ENCODE measurements at places on chromosomes 12 and 14. TPM values are rescaled to one million over a fixed set of nuclear protein-coding genes. Genes with fewer than 3 reads are reported as not detected.

AHNAK2 gene
- 31.8 TPM for total RNA-seq

GZMB gene
- total RNA-seq: not detected

DNA sequence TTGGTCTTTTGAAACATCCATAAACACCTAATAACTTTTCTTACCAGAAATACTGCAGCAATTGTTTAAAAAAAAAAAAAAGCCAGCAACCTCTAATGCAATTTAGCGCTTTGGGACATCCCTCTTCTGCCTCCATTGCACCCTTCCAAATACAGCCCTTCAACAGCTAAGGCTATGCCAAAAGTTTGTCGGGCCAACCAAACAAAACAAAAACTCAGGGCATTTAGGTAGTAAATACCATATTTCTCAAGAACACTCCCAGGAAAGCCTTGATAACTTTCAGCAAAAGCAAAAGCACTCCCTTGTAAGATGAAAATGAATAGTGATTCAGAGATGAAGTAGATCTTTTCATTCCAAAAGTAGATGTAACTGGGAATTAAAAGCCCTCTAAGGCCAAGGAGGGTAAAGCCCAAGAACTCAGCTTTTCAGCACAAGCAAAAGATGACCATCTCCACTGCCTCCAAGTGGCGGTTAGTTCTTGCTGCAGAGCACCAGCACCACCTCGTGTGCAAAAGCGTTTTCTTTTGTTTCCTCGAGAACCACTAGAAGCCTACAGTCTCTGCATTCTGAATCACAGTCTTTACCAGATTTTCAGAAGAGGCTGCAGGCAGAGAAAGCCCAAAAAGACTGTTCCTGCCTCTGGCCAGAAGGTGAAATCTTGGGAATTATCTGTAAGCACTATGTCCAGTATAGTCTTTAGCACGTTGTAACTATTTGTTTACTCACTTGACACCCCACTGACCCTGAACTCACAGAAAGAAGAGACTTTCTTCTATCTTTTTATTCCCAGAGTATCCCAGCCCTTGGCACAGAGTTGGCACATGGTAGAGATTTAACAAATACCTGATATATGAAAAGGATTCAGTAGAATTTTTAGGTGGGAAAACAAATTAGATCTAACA lies 53.1 kb downstream of the SIX6 start:
- peak; percentile 65 for DNase-seq

- DNase-seq: peak; percentile 49
These were observed 115.0 kb downstream of the EMP1 start for GRCh38 chr12:13311551-13311950.

MANSC4 gene
- total RNA-seq: not detected

SLC8A3 gene
- under 0.01 TPM for total RNA-seq

EPYC gene
- total RNA-seq: 1.8 TPM

DNA sequence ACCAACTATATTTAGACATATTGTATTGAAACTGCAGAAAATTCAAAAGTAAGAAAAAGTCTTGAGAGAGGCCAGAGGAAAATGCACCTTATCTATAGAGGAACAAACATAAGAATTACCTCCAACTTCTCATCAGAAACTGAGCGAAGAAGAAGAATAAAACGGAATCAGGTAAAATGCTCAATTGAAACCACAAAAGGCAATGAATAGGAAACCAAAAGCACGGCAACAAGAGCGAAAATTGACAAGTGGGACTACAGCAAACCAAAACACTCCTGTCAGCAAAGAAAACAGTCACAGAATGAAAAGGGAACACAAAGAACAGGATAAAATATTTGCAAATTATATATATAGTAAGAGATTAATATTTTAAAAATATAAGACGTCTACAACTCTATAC lies 61.9 kb upstream of the PARP11 start:
- DNase-seq: no peak

- no peak for DNase-seq
These were observed 89.9 kb upstream of the HSPB8 start for GRCh38 chr12:119088685-119089379.

DNA sequence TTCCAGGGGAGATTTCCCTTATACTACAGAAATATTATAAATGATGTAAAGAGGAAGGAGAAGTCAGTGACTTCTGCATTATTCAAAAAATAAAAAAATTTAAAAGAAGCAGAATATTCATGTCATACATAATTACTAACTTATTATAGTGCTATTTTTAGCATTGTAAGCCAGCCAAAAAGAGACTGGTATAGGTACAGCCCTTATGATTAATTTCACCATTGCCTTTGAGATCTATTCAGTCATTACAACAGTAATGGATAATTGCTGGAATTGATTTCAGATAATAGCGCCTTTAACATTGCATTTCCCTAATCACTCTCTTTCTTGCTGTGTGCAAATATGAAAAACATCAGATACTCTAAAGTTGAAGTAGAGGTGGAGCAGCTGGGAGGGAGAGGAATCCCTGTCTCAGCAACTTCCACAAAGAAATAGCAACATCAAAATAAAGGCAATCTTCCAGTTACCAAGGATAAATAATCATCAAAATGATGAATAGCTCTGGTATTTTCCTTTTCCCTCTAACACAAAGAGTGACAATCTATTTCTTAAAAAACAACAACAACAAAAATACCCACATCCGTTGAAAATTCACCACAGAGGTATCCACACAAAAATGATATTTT lies 71.8 kb upstream of the OVCH1 start:
- no peak for DNase-seq

- peak; percentile 94 for DNase-seq
These were observed 36.2 kb downstream of the SYNE3 start for GRCh38 chr14:95480109-95480886.

DNA sequence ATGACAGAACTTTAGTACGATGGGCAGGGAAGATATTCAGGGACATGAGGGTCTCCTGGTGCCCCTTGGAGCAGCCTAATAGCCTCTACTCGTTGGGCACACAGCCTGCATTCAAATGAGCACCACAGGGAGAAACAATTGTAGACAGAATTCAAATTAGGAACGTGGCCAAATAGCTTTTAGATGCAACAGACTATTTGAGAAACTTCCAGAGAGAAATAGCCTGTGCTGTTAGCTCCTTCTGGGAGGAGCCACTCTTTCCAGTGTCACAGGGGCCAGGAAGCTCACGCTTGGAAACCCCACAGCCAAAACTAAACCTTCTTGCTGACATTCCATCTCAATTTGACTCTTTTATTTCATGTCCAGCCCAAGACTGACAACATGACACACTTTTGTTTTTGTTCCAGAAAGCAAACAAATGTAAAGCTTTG lies 114.5 kb downstream of the RPAP3 start:
- no peak for DNase-seq

DNA sequence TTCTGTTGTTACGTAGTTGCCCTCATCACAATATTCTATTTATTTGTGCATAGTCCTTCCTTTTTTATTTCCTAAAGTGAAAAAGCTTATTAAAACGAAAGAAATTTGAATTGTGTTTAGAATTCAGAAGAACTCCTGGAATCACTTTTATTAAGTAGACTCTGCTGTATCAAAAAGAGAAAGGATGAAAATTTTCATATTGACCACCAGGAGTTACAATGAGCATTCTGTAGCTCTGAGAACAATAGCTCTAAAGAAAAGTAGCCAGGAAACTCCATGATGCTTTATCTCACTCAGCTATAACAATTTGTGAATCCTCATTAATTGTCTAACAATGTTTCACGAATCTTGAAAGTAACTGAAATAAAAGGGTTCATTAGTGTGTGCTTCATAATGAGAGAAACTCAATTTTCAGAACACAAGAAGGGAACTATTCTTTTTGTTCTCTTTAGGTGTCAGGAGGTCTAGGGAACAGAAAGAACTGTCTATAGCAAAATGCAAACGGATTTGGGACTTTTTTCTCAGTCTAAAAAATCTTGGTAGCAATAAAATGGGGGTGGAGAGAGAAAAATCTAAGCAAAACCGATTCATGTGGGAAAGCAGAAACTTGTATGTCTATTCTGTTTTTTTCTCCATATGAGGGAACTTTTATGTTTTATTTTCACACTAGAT lies 19.3 kb downstream of the ASCL1 start:
- no peak for DNase-seq

- DNase-seq: no peak
These were observed 42.3 kb upstream of the MMP17 start for GRCh38 chr12:131785763-131786330.

OLR1 gene
- total RNA-seq: under 0.01 TPM

ADAMTS20 gene
- total RNA-seq: not detected

CEBPE gene
- not detected for total RNA-seq

SMCO3 gene
- total RNA-seq: under 0.01 TPM

DNA sequence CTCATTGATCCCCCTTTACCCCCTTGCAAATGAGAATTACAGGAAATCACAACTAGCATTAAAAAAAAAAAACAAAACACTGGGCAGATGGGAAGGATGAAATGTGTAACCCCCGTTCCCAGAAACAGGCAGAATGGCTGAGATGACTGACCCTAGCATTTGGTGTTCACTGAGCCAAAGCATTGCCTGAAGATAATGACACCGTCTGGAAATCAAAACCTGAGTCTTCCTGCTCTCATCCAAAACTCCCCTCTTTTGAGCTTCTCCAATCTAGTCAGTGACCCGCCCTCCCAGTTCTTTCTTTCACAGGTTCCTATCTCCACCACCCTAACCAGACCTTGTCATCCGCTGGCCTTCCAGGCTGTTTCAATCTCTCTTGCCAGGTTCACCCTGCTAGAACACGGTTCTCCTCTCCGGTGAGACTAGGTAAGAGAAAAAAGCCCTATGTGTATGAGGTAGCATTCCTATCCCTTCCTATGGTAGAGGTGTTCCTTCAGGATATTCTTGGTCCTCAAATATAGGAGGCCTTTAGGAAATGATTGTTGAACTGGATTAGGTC lies 21.3 kb downstream of the SUSD6 start:
- no peak for DNase-seq

DNA sequence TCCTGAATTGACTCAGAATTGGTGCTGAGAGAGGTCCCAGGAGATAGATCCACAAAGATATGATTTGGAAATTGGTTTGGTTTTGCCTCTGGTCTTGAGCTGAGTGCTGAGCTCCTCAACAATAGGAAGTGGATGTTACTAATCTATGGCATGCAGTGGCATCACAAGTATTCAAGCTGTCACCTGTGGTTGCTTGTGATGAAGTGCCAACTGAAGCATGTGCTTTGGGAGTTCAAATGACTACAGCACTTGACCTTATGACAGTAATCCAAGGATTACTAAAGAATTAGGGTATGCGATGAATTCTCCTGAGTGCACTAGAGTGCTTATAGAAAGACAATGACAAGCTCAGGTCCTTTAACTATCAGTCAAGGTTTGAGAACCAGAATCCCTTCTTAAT lies 406.2 kb downstream of the NOVA1 start:
- DNase-seq: no peak

- DNase-seq: peak; percentile 49
These were observed 43.3 kb downstream of the DEGS2 start for GRCh38 chr14:100116134-100116533.

- DNase-seq: peak; percentile 45
These were observed 10.1 kb downstream of the SLC25A29 start for GRCh38 chr14:100296106-100296651.

DNA sequence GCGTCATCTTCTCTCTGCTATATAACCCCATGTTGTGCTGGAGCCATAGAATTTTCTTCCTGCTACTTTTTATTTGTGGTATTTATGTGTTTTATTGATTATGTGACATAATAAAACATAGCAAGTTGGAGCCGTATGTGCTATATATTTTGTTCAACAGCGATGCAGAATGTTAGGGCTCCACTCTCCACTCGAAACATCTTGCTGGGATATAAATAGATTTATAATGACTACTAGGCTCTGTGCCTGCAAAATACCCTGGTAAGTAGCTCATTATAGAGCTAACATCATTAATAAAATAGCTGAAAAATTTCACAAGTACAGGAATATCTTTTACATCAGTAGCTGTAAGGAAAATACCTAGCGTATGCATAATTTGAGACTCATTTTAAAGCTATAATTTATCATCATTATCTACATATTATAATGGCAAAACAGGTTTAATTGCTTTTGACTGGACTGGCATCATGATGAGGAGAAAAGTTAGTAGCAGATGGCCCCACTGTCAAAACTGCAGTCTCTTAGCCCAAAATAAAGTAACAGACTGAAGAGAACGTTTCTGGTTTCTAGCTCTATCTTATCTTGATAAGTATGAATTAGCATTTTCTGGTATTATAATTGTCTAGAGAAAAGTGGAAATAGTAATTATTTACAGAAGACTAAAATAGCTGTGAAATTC lies 263.0 kb downstream of the NEDD1 start:
- DNase-seq: no peak

- no peak for DNase-seq
These were observed 29.9 kb downstream of the GABARAPL1 start for GRCh38 chr12:10242539-10242938.

DNA sequence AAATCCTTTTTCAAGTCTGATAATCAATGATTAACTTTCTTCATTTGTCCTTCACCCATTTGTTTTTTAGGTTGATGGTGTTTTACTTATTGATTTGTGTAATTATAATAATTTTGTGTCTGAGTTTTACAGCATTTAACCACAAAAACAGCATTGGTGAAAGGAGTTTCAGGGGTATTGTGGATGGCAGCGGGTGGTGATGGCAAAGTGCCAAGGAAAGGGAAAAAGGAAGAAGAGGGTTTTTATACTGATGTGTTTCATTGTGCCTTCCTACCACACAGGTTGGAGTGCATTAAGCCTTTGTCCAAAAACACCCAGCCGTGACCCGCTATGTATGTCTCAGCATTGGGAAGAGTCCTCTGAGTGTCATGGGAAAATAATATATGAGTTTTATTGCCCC lies 150.3 kb downstream of the DAD1 start:
- no peak for DNase-seq

MYO1H gene
- total RNA-seq: not detected

AICDA gene
- total RNA-seq: not detected

DNA sequence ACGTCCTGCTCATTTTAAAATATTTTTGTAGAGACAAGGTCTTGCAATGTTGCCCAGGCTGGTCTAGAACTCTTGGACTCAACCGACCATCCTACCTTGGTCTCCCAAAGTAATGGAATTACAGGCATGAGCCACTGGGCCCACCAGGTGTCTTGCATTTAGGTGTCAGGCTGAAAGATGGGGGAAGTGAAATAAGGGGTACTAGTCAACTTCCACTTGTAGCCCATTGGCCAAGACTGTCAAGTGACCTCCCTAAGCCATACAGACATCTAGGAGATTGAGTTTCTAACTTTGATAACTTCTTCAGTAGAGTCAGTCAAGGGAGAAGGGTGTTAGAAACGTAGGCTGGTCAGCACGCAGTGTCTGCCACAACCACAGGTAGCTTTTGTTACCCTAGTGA lies 32.0 kb downstream of the ARF6 start:
- no peak for DNase-seq
